Stimulated activated CD8-positive, alpha-beta memory T cell treated with anti-CD3 and anti-CD28 coated beads, Interleukin-4, amount 100 ng/mL, for 48 hours (primary cell): ENCODE measurements at places on chromosomes 11 and 22.

GRCh38 chr11:131511794-131512193 lies 141.4 kb downstream of the NTM start:
- peak; percentile 25 for DNase-seq

DNA sequence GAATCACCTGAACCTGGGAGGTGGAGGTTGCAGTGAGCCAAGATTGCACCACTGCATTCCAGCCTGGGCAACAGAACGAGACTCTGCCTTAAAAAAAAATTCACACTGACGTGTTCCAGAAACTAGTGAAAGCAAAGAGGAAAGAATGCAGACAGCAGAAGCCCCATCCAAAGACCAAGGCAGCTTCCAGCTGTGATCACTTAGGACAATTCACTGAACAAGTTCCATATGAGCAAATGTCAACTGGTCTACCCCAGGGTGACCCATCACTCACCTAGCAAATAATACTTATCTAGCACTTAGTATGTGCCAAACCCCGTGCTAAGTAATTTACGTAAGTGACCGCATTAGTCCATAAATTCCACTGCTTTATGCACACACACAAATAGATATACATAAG lies 138.9 kb downstream of the LARGE1 start:
- DNase-seq, result no peak

- peak; percentile 52 for DNase-seq
Observed at GRCh38 chr11:75867778-75868374, 52.9 kb downstream of the UVRAG start.

GRCh38 chr11:70587075-70587389 lies 188.7 kb downstream of the CTTN start:
- DNase-seq, result no peak

GRCh38 chr22:39725351-39726035 lies 154.9 kb downstream of the CACNA1I start:
- DNase-seq, result peak; percentile 11

GRCh38 chr22:31230871-31231621 lies 18.9 kb downstream of the LIMK2 start:
- no peak for DNase-seq

GRCh38 chr11:44235765-44236201 lies 74.2 kb downstream of the ALX4 start:
- no peak for DNase-seq

DNA sequence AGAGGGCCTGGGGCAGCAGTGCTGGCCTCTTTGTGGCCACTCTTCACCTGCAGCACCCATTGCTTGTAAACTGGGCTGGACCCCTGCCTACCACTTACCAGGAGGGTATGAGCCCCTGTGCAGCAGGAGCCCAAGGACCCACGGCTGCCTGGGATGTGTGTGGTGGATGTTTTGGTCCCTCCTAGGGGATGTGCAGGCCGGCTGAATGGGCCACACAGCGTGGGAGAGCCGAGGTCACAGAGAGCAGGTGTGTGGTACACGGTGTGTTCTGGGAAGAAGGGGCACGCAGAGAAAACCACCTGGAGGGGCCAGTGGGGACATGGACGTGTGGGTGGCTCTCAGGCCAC lies 19.3 kb upstream of the GNB1L start:
- no peak for DNase-seq

- peak; percentile 77 for DNase-seq
Observed at GRCh38 chr11:1889224-1889930, 2.3 kb downstream of the PRR33 start.

DNA sequence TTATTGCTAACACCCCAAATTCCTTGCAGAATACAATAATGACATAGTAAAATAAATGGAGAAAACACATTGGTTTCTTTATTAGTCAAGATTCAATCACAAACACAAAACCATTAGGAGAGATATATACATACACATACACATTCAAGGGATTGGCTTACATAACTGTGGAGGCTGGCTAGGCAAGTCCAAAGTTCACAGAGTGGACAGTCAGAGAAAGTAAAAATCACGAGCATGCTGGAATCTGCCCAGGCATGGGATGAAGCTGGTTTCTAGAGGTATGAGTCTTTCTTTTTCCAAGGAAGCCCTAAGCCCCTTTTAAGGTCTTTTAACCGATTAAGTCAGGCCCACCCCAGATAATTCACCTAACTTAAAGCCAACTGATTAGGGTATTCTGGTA lies 13.6 kb upstream of the OR56B1 start:
- no peak for DNase-seq

DNA sequence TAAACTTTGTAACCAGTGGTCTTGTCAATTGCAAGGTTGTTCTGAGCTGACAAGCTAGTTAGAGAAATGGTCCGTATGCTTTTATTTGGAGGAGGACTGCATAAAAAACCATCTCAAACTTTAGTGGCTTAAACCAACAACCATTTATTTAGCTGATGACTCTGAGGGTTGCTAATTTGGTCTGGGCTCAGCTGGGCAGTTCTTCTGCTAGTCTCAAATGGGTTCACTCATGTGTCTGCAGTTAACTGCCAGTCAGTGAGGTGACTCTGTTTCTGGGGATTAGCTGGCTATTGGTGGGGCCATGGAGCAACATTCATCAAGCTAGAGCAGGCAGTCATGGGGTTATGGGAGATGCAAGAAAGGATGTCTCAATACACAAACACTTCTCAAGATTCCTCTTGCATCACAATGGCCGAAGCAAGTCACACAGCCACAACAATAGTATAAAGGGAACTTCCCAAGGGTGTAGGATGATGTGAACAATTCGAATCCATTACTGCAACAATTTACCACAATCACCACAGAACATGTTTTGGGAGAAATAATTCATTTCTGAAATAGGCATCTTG lies 521.9 kb downstream of the INSC start:
- no peak for DNase-seq

GRCh38 chr11:72958791-72959190 lies 144.6 kb downstream of the ATG16L2 start:
- no peak for DNase-seq

GRCh38 chr11:118154641-118155040 lies 2.0 kb upstream of the SCN4B start:
- DNase-seq, result no peak

- DNase-seq, result no peak
Observed at GRCh38 chr22:16824716-16825687, at the start of gene XKR3. Gene XKR3 (minus strand): TSS chr22:16825411. CDS start chr22:16808073, 17,338 bp downstream.

DNA sequence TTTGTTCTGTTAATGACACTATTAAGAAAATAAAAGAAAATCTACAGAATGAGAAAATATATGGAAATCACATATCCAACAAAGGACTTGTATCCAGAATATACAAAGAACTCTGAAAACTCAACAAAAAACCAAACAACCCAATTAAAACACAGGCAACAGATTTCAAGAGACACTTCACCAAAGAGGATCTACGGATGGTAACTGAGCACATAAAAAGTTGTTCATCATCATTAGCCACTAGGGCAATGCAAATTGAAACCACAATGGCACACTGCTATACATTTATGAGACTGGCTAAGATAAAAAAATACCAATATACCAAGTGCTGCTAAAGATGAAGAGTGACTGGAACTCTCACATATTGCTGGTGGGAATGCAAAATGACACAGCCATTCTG lies 34.5 kb upstream of the SLC25A1 start:
- DNase-seq, result no peak

- DNase-seq, result no peak
Observed at GRCh38 chr11:110027627-110028371, 65.4 kb upstream of the ZC3H12C start.

DNA sequence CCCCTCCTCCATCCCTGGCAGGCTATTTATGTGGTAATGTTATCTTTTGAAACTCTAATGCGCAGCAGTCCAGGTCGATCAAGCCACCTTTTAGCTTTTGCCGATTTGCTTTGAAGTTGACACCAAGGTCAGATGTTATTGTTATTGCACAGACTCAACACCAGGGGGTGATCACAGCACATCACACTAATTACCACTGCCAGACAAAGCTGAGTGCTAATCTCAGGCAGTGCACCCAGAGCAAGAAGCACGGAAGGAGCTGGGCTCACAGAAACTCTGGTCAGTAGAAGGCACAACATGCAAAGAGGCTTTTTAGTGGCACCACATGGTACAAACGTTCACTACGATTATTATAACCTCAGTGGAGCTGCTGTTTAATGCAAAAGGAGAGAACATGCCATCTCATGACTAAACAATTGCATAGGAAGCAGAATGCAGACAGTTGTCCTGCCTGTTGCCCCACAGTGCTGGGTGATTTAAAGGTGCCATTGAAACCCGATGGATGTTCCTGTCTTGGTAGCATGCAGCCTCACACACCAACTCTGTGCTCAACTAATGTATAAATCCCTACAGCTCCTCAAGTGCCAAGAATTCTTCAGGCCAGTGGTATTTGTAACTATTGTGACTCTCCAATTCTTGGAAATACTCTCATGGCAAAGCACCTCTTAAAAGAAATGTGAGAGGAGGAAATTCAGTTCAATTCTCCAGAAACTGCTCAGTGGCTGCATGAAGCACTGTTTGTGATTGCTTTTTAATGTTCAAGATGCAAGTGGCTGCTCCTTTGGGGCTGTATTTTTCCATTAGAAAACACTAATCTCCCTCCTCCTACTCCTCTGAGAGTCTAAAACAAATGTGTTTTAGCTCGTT lies 353.9 kb upstream of the DDI1 start:
- DNase-seq, result peak; percentile 47

DNA sequence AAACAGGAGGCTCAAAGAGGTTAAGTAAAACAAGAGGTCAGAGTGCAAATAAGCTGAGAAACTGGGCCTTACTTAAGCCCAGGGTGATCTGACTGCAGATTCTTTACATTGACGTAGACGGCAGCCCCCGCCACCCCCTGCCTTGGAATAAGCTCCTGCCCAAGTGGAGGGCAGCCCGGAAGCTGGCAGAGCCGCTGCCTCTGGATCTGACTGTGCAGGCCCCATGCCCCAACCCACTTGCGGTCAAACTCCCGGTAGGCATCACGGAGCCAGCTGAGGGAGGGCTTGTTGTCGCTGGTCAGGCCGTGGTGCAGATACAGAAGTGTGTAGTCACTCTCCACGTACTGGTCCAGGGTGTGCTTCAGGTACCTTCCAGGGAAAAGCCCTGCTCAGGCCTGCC lies 18.6 kb downstream of the ARHGAP1 start:
- DNase-seq, result no peak

- no peak for DNase-seq
Observed at GRCh38 chr11:134668796-134669195, 256.8 kb upstream of the B3GAT1 start.

DNA sequence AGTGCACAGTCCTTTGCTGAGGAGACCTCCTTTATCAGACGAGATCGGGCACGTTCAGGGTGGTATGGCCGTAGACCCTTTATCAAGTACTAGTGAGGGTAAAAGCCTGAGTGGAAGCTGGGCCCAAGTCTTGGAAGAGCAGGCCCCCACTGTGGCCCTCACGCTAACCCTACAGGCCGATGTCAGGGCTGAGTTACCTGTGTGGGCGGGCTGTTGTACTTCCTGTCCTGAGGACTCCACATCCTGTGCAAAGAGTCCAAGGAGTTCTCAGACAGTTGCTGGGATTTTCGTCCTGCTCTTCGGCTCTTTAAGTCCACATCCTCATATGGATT lies 34.9 kb downstream of the RPL27A start:
- no peak for DNase-seq

DNA sequence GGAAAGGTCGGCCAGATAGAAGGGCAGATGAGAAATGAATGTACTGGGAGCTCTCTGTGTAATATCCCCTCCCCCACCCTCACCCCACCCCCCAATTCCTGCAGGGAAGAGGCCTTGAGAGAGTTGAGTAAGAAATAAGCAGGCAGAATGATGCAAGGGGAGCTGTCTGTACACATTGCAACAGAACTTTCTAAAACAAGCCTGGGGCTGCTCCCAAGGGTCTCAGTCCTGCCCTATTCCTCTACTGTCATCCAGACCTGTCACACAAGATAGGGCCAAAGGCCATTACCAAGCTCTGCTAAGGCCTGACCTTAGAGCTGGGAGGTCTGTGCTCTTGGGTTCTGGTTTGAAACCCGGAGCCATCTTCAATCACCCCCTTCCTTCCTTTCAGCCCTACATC lies 5.7 kb upstream of the DGAT2 start:
- DNase-seq, result no peak

DNA sequence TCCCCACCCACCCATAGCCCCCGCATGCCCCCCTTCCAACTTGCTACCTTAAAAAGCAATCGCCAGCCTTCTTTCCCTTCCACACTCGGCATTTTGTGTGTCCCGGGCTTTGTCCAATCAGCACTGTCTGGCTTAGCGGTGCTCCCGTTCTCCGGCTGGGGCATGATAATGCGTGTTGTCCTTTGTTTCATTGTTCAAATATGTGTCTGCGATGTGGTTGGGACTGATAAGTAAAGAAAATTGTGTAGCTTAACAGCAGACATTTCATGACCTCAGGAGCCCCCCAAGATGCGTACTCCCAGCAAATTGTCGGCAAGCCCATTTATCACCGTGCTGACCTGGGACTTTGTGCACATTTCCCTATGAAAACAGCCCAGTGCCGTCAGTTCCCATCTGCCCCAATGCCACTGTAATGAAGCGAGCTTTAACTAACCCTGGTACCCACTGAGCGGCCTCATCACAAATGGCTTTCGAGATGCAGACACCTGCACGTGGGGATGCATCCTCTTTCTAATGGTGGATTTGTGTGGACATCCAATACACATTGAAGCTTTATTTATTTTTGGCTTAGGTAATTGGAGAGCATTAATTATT lies 167.0 kb upstream of the E2F8 start:
- no peak for DNase-seq

- DNase-seq, result no peak
Observed at GRCh38 chr22:20530368-20531153, 23.2 kb downstream of the MED15 start.

DNA sequence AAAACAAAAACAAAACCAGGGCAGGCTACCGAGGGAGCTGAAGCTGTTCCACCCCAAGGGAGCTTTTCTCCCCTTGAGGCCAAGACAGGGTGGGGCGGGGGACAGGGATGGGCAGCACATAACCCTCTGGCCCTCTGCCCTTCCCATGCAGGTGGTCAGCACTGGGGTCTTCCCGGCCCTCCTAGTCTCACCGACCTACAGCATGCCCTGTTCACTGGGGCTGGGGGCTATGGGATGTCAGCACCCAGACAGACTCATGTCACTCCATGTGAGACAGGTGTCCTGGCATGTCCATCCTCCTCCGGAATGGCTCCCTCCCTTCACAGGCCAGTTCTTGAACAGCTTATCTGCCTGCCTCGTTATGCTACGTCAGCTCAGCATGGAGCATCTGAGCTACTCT lies 51.7 kb downstream of the DSCAML1 start:
- no peak for DNase-seq

- DNase-seq, result no peak
Observed at GRCh38 chr22:43391306-43391705, 20.5 kb upstream of the MPPED1 start.

GRCh38 chr22:22954656-22955055 lies 67.0 kb downstream of the IGLL5 start:
- DNase-seq, result peak; percentile 56

- DNase-seq, result no peak
Observed at GRCh38 chr11:104908186-104908531, 9.9 kb upstream of the CASP12 start.

- DNase-seq, result no peak
Observed at GRCh38 chr11:117523680-117524079, 196.0 kb downstream of the CEP164 start.

- peak; percentile 36 for DNase-seq
Observed at GRCh38 chr22:39567135-39567946, 3.2 kb upstream of the CACNA1I start.

GRCh38 chr11:13329670-13330356 lies 52.2 kb downstream of the BMAL1 start:
- no peak for DNase-seq

GRCh38 chr11:3225826-3226750 lies 6.1 kb downstream of the MRGPRE start:
- DNase-seq, result no peak

GRCh38 chr11:125326126-125326525 lies 161.6 kb downstream of the PKNOX2 start:
- DNase-seq, result no peak
